ENCODE measurements at places on chromosomes 11 and 22.

GRCh38 chr22:29701155-29701999 lies 18.4 kb upstream of the CABP7 start:
- DNase-seq: no peak

- no peak for DNase-seq
These were observed 30.5 kb upstream of the GCAT start for GRCh38 chr22:37777122-37777687.

DNA sequence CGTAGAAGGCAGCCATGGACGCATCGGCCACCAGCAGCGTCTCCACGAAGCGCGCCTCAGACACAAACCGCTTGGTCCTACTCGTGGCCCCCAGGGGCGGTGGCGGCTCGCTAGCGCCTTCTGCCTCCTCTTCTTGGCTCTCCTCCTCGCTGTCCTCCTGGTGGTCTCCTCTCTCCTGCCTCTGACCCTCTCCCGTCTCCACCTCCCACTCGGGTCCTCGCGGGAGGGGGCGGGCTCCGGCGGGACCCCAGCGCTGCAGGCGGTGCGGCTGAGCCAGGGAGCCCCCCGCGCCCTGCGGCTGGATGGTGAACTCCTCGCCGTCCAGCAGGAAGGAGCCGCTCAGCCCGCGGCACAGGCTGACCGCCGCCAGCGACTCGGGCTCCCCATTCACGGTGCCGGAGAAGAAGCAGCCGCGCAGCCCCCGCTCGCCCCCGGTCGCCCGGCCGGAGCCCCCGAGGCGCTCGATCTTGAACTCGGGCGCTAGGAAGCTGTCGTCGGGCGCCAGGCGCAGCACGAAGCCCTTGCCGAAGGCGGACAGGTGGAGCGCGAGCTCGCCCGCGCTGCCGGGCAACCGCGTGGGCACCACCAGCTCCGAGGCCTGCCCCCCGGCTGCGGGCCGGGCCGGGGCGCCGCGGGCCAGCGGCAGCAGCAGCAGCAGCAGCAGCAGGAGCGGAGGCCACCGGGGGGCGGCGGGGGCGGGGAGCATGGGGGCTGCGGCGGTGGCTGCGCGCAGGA lies 661 bp downstream of the ADAMTS8 start:
- DNase-seq: no peak

- DNase-seq: no peak
These were observed 33.2 kb downstream of the OR4A15 start for GRCh38 chr11:55401011-55401410.

- no peak for DNase-seq
These were observed 90.6 kb downstream of the TSPAN18 start for GRCh38 chr11:44817207-44817949.

GRCh38 chr11:44380009-44380313 lies 70.0 kb upstream of the ALX4 start:
- no peak for DNase-seq

- no peak for DNase-seq
These were observed 25.0 kb downstream of the CYB5R2 start for GRCh38 chr11:7648264-7648663.

DNA sequence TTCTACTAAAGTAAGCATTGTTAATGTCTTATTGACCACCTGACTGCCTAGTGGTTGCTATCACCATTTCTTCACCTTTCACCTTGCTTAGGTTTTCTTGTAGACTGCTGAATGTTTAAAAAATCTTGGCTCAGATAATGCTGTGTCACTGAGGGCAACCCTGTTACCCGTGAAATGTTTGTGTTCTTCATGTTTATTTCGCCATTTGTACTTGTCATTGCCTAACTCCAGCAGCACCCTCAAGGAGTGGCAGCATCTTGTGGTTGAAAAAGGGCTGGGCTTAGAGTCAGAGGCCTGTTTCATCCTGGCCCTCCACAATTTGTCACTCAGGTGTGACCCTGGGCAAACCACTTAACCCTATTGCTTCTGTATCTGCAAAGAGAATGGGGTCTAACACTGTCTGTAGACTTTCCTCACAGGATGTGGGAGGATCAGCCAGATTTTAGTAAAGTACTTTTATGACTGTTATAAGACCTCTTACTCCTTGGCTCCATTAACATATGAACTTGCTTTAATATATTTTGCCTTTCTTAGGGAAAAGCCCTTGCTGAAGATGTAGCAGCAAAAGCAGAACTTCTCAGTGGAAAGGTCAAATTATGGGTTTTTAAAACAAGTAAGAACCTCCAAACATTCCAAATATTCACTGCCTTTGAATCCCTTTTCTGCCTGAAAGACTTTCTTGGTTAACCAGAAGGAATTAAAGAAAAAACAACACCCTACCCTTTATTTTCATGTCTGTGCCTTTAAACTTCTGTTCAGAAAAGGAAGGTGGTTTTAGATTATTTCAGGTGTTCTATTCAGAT lies 154.5 kb upstream of the C11orf87 start:
- DNase-seq: no peak

DNA sequence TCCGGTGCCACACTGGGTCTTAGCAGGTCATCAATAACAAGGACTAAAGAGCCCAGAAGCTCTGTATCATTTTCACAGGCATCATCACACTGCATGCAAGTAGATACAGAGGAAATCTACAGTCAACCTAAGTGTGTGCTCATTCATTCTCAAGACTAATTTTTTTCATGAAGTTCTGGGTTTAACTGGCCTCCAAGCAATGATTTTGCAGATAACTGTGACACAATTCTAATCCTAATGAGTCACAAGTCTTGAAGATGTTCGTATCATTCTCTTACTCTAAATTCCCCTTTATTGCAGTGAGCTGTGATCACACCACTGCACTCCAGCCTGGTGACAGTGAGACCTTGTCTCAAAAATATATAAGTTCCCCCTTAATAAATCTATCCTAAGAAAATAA lies 2.5 kb downstream of the OR52W1 start:
- peak; percentile 74 for DNase-seq

- DNase-seq: peak; percentile 4
These were observed 157.7 kb downstream of the C11orf91 start for GRCh38 chr11:33542921-33543320.
